Mammary epithelial cell (primary cell): ENCODE measurements at places on chromosomes 2 and 18. TPM values are rescaled to one million over a fixed set of nuclear protein-coding genes. Genes with fewer than 3 reads are reported as not detected.

DNA sequence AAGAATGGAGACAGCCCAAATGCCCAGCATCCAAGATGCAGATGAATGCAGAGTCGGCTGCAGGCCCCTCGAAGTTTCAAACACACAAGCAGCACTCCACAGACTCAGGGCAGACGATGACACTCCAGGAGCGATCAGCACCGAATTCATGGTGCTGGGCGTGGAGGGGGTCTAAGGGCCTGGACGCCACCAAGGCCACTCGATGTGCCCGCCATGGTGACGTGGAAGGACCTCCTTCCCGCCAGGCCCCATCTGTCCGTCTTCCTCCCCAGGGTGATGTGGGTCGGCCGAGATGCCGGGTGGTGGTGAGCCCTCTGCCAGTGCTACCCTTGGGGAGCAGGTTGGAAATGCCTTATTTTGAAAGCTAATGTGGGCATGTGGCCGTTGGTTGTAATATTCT lies 9.4 kb downstream of the KIF1A start:
- DNase-seq, result no peak

- no peak for DNase-seq
These were observed 323.1 kb downstream of the CTNNA2 start for GRCh38 chr2:79835911-79836310.

GRCh38 chr2:3465844-3466481 lies 53.4 kb downstream of the ADI1 start:
- DNase-seq, result peak; percentile 78

DNA sequence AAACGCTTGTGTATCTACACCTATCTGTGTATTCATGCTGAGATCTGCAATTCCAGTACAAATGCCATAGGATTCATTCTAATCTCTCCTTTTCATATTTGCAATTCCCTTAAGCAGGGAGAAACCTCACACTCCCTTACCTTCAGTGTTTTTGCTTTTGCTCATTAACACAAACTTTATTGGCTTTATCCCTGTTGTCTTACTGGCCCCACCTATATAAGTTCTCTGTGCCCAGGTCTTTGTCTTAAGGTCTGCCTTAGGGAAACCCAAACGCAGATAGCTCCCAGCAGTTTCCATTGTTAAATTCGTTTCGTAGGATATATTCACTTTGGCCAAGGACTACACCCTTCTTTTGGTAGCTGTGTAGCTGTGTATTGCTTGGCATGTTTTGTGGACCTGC lies 4.0 kb upstream of the SNORC start:
- no peak for DNase-seq

GRCh38 chr2:224520064-224520463 lies 65.1 kb downstream of the CUL3 start:
- DNase-seq, result peak; percentile 45

DNA sequence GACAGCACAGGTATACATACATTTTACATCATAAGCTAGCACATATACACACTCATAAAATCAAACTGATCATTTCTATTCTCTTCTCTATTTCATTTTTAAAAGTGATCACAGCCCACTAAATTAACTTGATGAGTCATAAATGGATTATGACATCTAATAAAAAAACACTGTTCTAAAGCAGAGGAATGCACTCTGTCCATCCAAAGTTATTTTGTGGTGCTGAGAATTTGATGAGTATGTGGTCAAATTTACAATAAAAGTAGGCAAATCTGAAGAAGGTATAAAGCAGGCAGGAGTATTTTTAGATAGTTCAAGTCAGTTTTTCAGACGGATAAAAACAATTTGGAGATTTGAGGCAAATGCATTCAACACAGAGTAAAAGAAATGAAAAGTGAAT lies 104.4 kb downstream of the NOL4 start:
- no peak for DNase-seq

- no peak for DNase-seq
These were observed 67.8 kb downstream of the TMEFF2 start for GRCh38 chr2:192126912-192127311.

- no peak for DNase-seq
These were observed 583.0 kb downstream of the THSD7B start for GRCh38 chr2:137348301-137348700.

DNA sequence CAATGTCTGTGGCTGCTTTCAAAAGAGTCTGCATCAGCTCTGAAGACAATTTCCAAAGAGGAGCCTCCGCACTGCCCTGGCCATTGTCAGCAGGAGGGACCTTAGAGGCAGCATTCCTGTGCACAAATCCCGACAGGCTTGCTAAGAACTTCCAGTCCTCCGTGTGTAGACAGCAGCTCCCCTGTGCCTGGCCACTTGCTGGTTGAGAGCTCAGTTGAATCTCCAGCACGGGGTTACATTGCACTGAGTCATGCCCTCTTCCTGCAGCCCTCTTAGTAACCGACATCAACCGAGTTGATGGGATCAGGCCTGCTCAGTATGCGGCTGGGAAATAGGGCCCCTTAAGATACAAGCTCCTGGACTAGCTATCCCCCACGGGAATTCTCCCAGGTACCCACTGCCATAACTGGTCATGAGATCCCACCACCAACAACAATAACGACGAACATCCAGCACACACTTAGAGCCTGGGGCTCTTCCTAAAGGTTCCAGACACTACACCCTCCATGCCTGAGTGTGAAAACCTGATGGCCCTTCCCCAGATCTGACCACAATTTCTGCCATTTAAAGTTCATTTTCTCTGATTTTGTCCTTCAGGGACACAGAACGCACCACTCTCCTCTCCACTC lies 12.0 kb downstream of the ATP6V1B1 start:
- no peak for DNase-seq

GRCh38 chr2:24907116-24907515 lies 12.9 kb downstream of the ADCY3 start:
- no peak for DNase-seq

DNA sequence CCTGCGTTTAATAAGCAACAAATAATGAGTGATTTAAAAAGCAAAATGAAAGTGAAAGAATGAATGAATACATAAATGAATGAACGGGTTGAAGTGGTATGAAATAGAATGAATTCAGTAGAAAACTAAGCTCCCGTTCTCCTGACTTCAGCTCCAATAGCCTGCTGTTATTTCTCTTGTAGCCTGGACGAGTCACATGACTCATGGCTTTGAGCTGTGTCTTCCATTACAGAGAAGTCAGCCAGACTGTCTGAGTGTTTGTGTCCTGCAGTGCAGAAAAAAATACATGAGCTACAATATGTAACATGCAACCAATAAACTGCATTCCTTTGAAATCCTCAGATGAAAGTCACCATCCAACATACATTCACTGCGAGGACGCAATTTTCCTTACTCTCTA lies 21.2 kb downstream of the SCG2 start:
- DNase-seq, result no peak

- no peak for DNase-seq
These were observed 1144.1 kb downstream of the CNTNAP5 start for GRCh38 chr2:125169022-125169763.

GRCh38 chr2:57434441-57434840 lies 612.2 kb upstream of the VRK2 start:
- DNase-seq, result no peak

DNA sequence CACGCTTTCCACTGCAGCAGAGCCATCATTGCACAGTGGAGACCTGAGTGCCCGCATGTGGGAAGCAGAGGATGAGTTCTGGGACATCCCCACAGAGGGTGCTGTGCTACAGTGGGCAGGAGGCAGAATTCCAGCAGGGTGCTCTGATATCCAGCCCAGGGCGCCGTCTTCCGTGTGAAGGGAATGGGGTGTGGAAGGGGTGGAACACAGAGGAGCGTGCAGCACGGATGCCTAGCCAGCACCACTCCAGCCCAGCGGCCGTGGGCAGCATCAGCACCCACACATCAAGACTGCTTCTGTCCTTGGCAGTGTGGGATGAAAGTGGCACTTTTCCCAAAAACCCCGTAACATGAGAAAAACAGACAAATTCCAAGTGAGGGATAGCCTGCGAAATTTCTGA lies 134.3 kb downstream of the ZNF236 start:
- DNase-seq, result no peak

DNA sequence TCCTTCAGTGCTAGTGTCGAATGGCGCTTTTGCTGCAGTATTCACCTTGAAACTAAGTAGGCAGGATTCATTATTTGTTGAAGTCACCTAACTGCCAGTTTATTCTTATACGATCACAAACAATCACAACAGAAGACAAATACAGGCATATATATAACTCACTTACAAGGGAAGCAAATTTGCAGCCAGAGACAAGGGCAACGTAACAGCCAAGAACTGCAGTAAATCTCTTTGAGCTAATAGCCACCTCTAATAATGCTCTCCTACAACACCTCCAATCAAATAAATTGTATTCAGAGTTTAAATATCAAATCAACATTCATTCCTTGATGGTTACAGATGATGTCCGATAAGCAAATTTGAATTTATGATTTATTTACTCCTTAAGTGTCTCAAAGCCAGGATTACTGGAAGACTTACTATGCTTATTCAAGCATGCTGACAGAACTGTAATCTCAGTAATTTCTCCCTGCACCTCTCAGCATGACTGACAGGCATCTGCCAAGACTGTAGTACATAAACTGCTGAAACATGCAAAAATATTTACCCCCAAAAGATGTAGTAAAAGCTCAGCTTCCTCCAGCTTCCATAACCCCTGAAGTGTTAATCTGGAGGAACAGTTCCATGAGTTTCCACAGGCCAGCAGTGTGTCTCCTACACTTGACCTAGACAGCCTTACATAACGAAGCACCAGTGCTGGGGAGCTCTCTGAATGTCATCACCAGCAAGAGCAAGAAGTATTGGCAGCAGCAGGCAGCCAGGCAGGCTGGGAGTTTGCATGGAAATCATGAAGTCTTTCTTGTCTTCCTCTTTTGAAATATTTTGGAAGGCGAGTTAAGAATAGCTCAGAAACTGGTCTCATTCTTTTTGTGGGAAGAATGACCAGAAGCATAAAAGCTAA lies 20.9 kb upstream of the SCN1A start:
- no peak for DNase-seq

GRCh38 chr2:11292464-11293255 lies 51.8 kb downstream of the ROCK2 start:
- DNase-seq, result no peak

RASGRP3 gene
- total RNA-seq, result 1.5 TPM

GAD1 gene
- total RNA-seq, result 1.7 TPM

AGXT gene
- not detected for total RNA-seq

DSG4 gene
- total RNA-seq, result under 0.01 TPM

ANKRD30BL gene
- not detected in 2 replicates for total RNA-seq
